Stimulated activated CD8-positive, alpha-beta memory T cell treated with anti-CD3 and anti-CD28 coated beads, Interleukin-4, amount 100 ng/mL, for 1 hour (primary cell): ENCODE measurements at places on chromosomes 2 and 18.
A peak's percentile ranks its signal among the peaks of the same experiment; 100 is the strongest.

DNA sequence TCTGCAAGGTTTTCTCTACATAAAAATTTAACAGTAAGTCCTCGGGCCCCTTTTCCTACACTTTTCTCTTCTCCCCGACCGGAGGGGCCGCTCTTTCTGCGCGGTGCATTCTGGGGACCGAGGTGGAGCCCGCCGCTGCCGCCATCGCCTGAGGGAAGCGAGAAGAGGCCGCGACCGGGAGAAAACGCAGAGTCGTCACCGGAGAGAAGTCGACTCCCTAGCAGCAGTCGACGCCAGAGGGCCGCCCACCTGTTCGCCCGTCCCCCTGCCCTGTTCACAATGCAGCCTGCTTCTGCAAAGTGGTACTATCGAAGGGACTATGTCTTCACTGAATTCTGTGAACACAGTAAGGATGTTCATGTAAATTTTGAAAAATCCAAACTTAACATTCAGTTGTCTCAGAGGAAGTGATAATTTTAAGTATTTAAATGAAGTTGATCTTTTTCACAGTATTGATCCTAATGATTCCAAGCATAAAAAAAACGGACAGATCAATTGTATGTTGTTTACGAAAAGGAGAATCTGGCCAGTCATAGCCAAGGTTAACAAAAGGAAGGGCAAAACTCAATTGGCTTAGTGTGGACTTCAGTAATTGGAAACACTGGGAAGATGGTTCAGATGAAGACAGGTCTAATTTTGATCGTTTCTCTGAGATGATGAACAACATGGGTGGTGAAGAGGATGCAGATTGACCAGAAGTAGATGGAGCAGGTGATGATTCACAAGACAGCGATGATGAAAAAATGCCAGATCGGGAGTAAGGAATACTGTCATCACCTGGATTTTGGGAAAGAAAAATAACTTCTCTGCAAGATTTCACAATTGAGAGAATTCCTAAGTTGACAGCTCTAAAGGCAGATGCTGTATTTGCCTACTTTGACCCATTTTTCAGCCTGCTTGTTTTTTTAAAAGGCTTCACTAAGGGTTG is 55.8 kb downstream of the ASXL2 start:
- DNase-seq, result peak; percentile 29

DNA sequence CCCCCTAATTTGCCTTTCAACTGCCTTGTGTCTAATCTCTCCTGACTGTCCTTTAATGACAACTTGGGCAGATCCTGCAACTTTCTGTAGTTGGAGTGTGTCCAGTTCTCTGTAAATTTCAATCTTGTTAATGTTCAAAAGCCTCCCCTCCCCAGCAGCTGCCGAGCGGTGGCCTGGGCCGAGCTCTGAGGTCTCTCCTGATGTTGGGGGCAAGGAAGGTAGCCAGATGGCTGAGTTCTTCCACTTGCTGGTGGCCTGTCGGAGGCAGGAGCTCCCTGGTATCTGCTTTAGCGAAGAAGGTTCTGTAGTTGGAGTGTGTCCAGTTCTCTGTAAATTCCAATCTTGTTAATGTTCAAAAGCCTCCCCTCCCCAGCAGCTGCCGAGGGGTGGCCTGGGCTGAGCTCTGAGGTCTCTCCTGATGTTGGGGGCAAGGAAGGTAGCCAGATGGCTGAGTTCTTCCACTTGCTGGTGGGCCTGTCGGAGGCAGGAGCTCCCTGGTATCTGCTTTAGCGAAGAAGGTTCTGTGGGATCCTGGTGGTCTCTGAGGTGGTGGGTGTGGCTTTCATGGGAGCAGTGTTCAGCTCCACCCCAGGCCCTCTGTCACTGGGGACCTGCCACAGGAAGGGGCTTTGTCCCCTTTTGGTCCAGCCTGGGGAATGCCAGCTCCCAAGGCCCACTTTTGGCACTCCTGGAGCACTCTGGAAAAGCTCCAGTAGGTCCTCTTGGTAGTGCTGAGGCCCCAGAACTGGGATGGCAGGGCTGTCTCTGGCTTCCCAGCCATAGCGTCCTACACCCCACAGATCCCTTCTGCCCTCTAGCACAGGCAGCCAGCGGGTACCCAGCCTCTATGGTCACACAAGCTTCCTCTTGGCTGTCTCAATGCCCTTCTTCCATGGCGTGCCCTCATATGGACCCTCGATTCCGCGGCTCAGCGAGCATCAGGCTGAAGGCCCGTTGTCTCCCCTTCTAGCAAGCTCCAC is 211.9 kb downstream of the ALPK2 start:
- DNase-seq, result no peak

DNA sequence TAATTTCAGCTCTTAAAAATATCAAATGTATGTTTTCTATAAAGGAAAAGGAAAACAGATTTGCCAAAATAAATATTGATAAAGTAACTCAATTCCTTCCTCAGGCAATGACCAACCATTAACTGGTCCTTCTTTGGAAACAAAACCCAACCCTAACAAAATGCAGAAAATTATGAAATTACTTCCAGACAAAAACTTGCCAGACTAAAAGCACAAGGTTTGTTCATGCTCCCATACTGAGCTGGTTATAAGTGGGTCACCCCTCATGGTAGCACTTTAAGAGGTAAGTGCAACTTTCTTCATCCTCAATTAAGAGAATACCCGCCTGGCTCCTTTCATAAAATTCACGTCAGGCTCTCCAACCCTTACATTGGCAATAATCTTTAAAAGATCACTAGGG is 31.1 kb upstream of the TTC32 start:
- DNase-seq, result no peak

GRCh38 chr2:122988395-122989221 is 1036.5 kb upstream of the CNTNAP5 start:
- no peak for DNase-seq

- DNase-seq, result no peak
Measured at GRCh38 chr18:10898417-10898974, 250.9 kb downstream of the PIEZO2 start.

DNA sequence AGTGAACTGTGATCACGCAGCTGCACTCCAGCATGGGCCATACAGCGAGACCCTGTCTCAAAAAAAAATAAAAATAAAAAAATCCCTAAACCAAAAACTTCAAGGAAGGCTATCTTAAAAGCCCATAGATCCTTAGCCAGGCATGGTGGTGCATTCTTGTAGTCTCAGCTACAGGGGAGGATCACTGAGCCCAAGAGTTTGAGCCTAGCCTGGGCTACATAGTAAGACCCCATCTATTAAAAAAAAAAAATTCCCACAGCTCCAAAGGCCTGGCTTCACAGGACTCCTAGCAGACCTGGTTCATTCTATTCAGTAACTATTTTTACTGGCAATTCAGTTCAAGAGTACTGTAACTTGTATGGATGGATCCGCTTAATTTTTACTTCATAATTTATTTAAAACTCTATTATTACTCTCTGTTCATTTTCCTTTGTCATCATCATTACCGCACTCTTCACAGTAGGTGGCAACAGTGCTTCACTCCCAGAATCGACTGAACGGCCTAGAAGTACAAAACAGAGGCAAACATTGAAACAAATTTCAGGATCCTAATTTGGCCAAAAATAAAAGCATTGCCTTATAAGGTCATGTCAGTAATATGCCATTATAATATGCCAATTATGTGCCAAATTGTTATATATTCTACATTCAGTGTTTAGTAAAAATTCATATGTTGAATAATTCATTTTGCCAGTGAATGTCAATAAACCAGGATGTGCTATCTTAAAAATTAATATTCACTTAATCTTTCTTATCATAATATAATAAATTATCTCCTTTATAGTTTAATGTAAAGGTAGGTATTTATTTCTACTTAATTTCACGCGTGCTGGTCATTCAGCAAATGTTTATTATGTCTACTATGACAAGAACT is 14.3 kb upstream of the STAM2 start:
- no peak for DNase-seq

DNA sequence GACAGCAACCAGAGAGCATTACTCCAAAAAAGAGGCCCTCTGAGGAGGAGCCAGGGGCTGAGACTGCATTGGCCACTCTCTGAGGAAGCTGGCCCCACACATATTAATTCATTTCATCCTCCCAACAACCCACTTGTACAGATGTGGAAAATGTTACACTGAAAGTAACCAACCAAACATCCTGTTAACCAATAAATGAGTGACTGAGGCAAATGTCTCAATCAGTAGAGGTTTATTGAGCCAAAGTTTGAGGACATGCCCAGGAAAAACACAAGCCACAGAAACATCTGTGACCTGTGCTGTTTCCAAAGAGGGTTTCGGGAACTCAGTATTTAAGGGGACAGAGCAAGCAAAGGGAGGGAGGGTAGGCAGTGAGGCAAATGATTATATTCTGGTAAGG is 53.0 kb downstream of the SKA1 start:
- no peak for DNase-seq

DNA sequence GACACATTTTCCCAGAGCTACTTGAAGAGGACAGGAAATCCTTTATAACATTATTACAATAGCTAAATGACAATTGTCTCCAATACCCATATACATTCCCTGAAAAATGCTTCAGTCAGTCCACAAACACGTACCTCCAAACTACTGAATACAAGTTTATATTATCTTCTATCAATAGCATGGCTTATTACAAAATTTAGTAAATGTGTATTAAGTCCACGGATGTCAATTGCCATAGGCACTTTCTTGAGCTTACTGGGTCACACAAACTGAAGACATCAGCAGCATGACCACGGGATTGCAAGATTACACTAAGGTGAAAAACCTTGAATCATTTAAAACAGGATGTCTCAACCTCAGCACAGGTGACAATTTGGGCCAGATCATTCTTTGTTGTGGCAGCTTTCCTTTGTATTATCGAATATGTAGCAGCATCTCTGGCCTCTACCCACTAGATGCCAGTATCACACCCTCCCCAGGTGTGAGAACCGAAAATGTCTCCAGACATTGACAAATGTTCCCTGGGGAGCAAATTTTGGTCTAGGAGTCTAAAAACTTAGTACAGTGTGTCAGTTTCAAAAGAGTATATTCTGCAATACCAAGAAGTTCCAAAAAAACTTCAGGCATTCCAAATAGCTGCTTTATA is 1.4 kb downstream of the MBD2 start:
- peak; percentile 13 for DNase-seq

GRCh38 chr2:240359695-240360094 is 75.8 kb upstream of the GPC1 start:
- no peak for DNase-seq

DNA sequence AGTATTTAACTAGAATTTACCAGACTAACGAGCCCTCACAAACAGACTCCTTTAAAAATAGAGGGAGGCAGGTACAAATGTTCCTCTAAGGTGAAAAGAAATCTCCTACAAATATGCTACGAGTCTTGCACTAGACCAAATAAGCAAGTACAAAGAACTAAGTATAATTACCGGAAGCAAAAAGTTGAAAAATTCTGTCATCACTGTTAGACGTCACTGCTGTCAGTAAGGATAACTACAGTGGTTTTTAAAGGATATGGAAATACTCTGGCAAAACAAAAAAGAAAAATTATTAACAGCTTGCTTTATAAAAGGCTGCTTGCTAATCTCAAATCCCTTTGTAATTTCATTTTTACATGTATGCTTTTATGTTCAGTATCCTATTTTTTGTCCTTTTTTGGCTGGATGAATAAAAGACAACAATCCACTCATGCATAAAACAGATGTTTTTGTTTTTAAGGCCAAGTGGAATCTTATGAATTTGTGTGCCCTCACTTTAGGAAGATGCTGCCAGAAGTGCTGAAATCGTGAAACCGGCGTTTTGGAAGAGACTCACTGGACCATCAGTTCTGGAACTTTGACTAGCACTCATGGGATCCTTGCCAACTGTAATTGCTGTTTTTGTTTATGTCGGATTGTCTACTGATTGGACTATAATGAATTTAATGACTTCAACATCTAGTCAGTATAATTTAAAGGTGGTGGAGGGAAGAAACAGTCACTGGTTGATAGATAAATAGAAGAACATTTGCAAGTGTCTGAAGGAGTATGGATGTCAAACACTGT is 6.7 kb downstream of the ZNF521 start:
- no peak for DNase-seq

DNA sequence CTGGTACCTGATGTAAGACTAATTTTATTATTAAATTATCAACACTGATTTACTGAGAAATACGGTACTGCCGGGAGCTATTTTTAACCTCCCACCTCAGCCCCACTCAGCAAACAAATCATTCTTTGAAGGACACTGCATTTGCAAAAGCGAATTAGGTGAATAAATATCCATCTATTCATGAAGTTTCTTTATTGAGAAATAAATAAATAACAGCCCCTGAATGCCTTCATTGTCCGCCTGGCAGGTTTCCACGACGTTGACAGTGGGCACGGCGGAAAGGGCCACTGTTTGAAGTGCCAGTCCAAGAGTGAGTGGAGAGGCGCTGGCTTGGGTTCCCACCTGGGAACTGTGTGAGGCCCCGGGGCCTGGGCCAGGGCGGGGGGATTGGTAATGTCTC is 15.7 kb downstream of the C1QL2 start:
- no peak for DNase-seq

GRCh38 chr2:3435445-3435844 is 56.0 kb downstream of the TRAPPC12 start:
- DNase-seq, result no peak

DNA sequence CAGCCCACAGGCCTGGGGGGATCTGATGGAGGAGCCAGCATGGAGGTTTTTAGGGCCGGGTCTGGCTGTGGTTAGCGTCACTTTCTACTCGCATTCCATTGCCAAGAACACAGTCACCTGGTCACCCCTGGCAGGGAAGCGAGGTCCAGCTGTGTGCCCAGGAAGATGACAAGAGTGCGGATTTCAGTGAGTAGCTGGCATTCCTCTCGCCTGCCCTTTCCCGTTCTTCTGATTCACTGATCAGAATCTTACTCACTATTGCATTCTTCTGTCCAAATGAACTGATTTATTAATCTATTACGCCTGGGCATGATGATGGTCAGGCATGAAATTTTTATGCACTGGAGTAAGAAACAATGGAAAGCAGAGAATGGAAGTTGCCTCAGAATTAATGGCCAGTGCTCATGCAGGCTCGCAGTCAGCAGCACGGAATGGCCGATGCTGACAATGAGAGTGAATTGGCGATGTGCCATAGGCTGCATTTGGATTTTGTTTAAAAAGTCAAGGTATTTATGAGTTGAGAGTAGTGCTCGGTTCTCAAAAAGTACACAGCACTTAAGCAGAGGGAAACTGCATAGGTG is 76.4 kb upstream of the MGAT5 start:
- DNase-seq, result no peak

DNA sequence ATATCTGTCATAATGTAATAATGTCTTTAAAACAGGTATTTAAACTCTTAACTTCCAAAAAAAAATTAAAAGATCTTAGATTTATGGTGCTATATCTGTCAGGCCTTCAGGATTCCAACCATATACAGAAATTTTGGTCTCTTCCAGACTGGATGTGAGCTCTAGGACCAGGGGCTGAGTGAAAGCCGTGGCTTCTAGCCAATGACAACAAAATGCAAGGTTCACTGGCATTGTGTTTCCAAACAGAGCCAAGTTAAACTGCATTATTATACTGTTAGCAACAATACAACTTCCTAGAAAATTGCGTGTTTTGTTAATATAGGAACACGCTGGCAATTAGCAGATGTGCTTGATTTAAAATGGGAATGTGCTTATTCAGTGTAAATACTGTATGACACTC is 809.8 kb upstream of the SOX11 start:
- DNase-seq, result no peak

GRCh38 chr18:3960142-3960541 is 495.0 kb downstream of the DLGAP1 start:
- DNase-seq, result no peak

GRCh38 chr2:187478719-187479118 is 30.7 kb upstream of the CALCRL start:
- DNase-seq, result no peak

GRCh38 chr2:11503354-11503927 is 30.4 kb upstream of the GREB1 start:
- no peak for DNase-seq
